ENCODE measurements at places on chromosomes 16 and 17.

DNA sequence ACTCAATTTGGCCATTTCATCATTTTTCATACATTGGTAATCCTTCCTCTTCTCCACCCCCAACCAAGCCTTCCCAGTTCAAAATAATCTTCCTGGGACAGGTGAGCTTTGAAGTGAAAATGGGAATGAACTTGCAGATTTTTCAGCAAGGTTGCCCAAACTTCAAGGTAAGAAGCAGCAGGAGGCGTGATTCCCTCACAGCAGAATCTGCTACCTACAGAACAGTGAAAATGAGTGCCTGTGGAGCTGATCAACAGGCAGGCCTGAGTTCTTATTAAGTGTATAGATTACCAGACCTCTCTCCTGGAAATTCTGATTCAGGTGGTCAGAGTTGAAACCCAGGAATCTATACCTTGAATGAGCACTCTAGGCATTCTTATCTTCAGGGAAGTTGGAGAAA lies 356.6 kb downstream of the RBFOX1 start:
- no peak for DNase-seq

DNA sequence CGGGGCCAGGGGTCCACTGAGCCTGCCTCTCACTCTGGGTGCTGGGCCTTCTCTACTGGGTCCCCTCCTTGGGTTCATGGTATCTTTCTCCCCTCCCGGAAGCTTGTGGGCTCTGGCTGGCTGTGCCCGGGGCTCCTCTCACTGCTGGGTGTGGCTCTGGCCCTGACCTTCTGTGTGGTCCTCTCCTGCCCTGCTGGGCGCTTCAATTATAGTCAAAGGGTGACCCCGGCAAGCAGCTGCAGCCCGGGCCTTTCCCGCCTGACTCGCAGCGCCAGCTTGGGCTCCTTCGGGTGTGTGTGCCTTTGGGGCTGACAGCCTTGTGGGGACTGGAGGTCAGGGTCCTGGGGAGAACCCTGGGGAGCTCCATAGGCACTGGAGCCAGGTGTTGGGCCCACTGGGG lies 54.2 kb upstream of the PVALEF start:
- no peak for DNase-seq

GRCh38 chr16:57960826-57961472 lies 10.0 kb downstream of the CNGB1 start:
- DNase-seq: no peak

GRCh38 chr17:64096037-64096436 lies 33.9 kb downstream of the ERN1 start:
- DNase-seq: no peak

- no peak for DNase-seq
Measured at GRCh38 chr17:81386646-81387099, 8.6 kb upstream of the BAHCC1 start.

DNA sequence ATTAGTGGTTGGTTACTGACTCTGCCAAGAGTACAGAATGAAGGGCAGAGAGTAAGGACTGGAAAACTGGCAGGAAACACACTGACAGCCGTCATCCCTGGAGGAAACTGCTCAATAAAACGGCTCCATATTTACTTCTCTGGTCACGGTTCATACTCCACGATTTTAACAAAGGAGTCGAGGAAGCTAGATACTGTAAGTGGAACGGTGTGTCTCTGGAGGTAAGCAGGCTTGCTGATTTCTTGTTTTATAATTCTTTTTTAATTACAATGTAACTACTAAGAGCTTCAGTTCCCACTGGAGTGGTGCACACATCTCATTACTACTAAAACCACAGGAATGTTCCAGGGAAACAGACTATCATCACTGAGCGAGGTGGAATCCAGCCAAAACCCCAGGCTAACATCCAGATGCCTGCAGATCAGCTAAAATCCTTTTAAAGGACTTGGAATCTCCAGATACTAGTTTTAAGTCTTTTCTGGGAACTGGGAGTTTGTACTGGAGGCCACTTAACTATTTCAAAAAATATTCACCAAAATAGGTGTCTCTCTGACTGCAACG lies 17.8 kb downstream of the SERPINF1 start:
- no peak for DNase-seq

GRCh38 chr16:52705122-52705521 lies 158.2 kb upstream of the TOX3 start:
- no peak for DNase-seq

GRCh38 chr16:65621640-65622039 lies 499.8 kb upstream of the CDH11 start:
- no peak for DNase-seq

- DNase-seq: no peak
Measured at GRCh38 chr16:29256501-29256981, 150.0 kb downstream of the NPIPB11 start.

DNA sequence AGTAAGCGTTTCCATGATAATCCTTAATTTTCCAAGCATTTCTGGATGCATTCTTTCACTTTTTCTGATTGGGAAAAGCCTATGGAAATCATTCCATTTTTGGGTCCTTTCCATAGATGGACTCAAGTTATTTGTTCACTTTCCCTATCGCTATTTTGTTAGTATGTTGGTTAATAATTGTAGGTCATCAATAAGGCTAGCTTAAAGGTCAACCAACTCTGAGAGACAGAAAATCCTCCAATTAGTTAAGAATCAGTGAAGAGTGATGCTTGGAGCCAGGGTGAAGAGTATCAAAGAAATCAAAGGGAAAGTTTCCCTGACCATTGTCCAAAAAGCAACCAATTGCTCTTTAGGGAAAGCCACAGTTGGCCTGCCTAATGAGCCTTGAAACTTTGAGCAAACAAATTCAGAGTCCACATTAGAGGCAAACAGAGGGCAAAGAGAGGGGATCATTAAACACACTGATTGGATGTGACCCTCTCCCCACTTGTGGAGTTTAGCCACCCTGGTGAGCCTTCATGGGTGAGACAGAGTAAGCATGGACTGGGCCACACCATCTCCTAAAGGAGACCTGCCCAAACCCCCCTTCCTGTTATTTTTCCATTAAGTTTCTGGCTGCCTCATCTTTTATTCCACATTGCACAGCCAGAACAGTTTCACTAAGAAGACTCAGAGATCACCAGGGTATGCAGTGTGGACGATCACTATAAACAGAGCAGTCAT lies 133.4 kb upstream of the DYNLRB2 start:
- no peak for DNase-seq

GRCh38 chr17:59004338-59005111 lies 102.2 kb downstream of the TRIM37 start:
- peak; percentile 35 for DNase-seq

GRCh38 chr16:81552743-81553079 lies 108.1 kb downstream of the CMIP start:
- no peak for DNase-seq

DNA sequence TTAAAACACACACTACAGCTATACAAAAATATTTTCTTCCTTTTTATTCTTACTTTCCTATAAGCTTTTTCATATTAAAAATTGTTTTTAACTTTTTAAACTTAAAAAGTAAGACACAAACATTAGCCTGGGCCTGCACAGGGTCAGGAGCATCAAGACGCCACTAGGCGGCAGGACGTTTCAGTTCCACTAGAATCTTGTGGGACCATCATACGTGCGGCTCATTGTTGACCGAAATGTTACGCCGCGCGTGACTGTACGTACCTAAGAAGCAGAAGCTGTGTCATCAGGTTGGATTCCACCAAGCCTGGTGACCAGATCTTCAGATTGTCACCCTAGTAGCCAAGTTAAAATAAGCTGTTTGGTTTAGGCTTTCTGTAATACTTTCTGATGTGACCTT lies 47.1 kb downstream of the USP10 start:
- DNase-seq: no peak

DNA sequence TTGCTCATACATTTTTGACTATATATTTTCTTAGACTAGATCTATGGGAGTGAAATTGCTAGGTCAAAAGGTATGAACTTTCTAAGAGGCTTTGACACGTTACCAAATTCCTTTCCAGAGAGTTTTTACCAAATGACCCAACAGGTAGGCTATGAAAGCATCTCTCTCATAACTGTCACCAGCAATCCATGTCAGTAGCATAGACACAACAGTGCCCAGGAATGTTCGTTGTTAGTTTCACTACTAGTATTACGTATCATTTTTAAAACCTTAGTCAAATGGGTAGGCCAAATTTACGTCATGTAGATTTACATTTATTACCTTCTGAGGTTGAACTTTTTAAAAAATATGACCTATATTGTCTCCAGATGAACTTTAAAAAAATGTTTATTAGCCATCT lies 66.8 kb downstream of the MARCHF10 start:
- DNase-seq: no peak

- DNase-seq: no peak
Measured at GRCh38 chr16:2148714-2149629, 547 bp downstream of the RAB26 start.

DNA sequence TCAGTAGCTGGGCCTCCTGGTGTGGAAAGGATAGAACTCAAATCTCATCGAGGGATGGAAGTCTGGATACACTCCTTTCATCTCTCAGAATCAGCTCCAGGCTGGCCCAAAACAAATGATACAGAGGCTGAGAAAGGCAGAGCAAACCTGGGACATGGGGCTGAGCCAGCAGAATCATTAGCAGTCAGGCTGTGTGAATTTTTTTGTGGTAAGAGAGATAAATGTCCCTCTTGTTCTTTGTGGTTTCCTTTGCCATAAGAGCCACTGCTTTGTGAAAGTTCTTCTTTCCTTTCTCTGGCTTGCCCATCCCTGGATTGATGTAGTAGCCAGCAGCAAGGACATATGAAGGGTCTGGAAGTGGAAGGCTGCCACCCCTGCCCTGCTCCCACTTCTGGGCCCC lies 146.2 kb downstream of the CDH13 start:
- DNase-seq: no peak

DNA sequence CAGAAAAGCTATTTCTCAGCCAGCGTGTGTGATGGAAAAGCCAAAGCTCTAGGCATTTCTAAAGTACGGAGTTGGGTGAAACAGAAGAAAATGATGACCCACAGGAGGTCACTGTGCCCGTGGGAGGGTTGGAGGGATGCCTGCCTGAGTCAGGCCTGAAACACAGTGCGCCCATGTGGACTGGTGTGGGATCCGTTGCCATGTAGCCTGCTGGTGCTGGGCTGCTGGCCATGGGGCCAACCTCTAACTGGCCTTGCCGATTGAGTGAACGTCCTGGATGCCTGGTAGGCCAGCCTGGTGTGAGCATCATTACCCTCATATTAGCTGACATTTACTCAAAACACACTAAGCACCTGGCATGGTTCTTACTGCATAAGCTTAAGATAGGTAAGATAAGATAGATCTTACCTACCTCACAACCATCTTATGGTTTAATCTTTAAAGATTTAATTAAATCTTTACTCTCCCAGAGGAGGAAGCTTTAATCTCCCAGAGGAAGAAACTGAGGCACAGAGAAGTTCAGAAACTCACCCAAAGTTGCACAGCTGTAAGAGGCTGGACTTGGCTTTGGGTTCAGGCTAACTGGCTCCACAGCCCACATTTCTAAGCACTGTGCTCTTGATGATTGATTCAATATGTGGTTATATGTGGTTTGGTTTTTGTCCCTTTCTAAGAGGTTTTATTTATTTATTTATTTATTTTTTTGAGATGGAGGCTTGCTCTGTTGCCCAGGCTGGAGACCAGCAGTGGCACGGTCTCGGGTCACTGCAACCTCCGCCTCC lies 15.7 kb downstream of the MGAT5B start:
- no peak for DNase-seq

DNA sequence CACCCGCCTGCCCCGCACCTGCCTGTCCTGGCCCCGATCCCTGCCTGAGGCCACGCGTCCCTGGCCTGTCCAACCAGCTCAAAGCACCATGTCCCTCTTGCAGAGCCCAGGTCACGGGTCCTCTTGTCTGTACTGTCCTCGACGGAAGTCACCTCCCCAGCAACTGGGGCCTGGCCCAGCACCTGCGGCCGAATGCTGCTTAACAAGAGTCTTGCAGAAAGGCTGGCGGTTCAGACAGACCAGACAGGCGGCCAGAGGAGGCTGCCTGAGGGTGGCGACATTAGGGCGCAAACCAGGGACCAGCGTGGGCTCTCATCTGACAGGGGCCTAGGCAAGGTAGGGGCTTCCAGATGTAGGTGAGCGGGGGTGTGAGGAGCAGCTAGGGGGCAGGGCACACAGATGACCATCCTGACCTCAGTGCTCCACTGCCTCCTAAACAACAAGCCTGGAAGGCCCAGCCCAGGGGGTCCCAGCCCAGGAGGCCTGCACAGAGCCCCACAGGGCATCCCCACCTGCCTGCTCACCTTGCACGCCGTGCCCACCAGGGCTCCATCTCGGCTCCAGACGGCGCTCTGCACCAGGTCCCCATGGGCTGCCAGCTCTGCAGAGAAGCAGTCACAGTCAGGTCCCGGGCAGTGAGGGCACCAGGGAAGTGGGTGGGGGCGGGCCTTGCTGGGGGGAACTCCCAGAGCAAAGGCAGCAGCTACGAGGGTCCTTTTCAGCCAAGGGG lies 11.3 kb downstream of the CORO7 start:
- no peak for DNase-seq

GRCh38 chr16:89114159-89114981 lies 20.7 kb downstream of the ACSF3 start:
- no peak for DNase-seq

GRCh38 chr17:15453782-15454181 lies 13.6 kb downstream of the CDRT4 start:
- no peak for DNase-seq

DNA sequence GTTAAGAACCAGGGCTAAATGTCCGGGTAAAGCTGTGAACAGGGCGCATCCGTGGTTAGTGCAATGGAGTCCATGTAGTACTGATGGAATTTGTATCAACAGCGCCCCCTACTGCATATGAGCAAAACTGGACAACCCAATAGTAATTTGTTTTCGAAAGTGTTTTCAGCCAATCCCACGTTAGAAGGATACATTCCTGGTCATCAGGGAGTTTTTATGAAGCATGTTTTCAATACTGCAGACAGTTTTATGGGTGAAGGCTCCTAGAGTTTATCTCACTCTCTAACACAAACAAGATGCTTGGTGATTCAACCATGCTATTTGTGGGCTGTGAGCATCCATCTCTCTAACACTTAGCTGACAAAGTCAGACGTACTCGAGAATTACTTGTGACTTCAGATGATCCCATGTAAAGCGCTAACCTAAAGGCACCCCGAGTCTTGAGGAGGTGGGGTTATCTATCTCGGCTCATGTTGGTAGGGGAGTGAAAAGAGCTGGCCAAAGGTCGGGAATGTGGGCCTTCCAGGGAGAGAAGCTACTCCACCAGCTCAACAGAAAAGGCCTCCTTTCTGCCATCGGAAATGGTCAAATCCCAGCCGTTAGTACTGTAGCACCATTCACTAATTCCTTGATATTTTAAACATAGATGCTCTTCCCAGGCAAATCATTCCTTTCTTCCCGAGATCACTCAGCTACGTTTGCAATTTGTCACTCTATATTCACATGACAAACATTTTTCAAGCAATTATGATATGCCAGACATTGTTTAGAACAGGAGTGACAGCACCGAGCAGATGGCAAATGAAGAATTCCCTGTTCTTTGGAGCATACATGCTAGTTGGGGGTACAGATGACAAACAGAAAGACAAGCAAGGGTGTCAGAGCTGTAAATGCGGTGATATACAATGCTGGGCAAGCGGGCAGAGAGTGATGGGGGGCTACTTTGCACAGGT lies 46.9 kb upstream of the HNF1B start:
- DNase-seq: peak; percentile 24
